Dermis blood vessel endothelial cell (primary cell): ENCODE measurements at places on chromosomes 6 and 20. TPM values are rescaled to one million over a fixed set of nuclear protein-coding genes. Genes with fewer than 3 reads are reported as not detected.
A peak's percentile ranks its signal among the peaks of the same experiment; 100 is the strongest.

DNA sequence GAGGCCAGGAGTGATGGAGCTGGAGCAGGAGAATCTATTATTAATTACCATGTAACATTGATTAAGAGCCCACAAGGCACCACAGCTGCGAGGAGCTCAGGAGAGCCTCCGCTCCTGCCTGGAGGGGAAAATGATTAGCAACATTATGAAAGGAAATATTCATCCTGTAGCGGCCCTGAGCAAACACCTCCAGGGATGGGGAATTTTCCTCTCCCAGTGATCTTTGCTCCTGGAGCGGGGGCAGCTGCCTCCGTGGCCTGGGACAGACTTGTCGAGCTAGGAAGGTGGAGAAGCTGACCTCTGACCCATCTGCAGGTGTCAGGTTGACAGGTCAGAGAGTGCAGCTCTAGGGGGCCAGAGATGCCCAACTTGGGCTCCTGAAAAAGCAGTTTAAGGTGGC is 40.1 kb upstream of the SIRPA start:
- no peak for DNase-seq

SEMG1 gene
- not detected in 2 replicates for total RNA-seq

- no peak for DNase-seq
Measured at GRCh38 chr6:782141-782540, 89.2 kb upstream of the EXOC2 start.

SIRPB2 gene
- total RNA-seq = 0.51 and 1.3 TPM in 2 replicates

TFAP2A gene
- total RNA-seq = under 0.01 and 0.05 TPM in 2 replicates

GRCh38 chr6:118577972-118578371 is 29.9 kb downstream of the PLN start:
- no peak for DNase-seq

DNA sequence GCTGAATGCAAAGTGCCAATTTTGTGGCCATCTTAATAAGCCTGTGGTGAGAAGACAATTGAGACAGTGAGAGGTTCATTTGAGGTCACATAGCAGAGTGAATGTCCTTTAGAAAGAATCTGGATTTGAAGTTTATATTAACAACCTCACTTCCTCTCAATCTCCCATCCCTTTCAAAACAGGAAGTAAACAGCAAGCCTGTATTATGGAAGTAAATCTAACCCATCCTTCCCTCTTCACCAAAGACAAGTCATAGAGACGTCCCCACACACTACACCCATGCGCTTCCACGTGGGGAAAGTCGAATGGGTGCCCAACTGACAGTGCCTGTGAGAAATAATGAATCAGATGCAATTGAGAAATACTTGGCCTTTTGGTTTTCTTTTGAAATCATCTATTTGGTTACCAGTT is 28.8 kb upstream of the CCND3 start:
- peak; percentile 41 for DNase-seq

DNA sequence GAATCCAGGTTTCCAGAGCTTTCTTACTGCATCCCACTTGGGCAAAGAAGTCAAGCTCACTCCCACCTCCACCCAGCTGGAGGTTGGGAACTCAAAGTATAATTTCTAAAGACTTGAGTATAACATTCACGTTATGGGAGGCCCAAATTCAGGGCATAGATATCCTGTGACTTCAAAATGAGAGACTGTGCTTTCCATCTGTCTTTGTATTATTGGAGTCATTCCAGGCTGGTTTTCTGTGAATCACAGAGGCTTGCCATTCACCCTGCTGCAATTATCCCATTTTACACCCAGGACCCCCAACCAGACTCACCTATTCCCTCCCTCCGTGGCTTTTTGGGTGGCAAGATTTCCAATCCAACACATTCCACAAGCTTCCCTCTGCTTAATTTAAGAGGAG is 19.3 kb upstream of the SRC start:
- no peak for DNase-seq

- DNase-seq = no peak
Measured at GRCh38 chr20:58064411-58065010, 163.9 kb downstream of the ANKRD60 start.

- no peak for DNase-seq
Measured at GRCh38 chr6:143200167-143200770, 139.6 kb downstream of the AIG1 start.
